DMS 273 treated with DMSO at 0.1 percent for 48 hours (cell line): ENCODE measurements at places on chromosomes 4 and X.

GRCh38 chr4:8548731-8549351 lies 31.4 kb upstream of the GPR78 start:
- DNase-seq = no peak

DNA sequence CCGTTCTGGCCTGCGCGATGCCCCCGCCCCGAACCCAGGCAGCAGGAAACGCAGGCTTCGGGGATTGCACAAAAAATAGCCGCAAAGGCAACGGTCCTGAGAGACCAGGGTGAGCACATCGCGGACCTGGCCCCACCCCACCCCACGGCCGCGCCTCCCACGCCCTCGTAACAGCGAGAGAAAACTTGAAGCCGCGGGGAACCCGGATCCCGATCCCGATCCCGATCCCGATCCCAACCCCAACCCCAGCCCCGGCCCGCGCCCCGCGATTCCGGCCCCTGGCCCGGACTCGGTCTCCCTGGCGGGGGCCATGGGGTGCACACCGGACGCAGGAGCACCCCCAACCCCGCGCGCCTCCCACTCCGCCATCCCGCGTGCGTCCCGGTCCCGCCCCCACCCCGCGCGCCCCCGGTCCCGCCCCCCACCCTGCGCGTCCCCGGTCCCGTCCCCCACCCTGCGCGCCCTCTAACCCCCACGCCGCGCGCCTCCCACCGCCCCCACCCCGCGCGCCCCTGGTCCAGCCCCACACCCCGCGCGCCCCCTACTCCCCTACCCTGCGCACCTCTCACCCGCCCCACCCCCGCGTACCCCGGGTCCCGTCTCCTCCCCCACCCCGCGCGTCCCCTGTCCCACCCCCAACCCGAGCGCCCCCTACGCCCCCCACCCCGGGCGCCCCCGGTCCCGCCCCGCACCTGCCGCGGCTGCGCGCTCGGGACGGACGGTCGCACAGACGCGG lies 29.0 kb downstream of the NOP14 start:
- DNase-seq = no peak

DNA sequence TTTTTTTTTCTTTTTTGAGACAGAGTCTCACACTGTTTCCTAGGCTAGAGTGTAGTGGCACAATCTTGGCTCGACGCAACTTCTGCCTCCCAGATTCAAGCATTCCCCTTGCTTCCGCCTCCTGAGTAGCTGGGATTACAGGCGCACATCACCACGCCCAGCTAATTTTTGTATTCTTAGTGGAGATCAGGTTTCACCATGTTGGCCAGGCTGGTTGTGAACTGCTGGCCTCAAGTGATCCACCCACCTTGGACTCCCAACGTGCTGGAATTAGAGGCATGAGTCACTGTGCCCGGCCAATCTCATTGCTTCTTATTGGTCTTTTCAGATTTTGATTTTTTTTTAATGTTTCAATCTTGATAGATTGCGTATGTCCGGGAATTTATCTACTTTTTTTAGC lies 124.4 kb downstream of the NBDY start:
- DNase-seq = no peak

DNA sequence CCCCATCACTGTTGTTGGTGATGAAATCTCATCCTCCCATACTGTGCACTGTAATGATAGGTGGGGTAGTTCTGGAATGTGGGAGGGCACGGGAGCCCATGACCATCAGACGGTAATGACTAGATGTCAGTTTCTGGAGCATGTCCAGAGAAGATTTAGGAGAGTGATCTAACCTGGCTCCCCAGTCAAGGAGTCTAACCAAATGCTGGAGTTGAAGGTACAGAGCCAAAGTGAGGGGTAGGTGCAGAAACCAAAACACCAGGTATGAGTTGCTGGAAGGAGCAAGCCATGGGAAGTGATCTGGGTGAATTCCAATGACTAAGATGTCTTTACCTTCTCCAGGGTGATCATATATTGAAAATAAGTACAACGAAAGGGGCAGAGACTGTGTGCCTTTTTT lies 296.9 kb downstream of the INPP4B start:
- no peak for DNase-seq

GRCh38 chrX:78708262-78708661 lies 39.3 kb upstream of the LPAR4 start:
- peak; percentile 4 for DNase-seq

DNA sequence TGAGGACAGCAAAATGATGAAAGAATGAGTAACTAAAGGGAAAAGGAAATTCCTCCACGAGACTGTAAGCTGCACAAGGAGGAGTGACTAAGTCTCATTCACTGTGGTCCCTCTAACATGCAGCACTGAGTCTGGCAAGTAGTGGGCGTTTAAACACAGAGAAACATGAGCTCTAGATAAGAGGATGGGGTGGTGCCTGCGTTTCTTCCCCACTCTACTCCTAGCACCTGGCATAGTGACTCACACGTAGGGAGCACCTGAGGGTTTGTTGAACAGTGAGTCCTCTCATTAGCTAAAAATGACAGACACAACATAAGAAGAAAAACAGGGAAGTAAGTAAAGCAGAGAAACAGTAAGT lies 105.8 kb upstream of the CBR4 start:
- no peak for DNase-seq

DNA sequence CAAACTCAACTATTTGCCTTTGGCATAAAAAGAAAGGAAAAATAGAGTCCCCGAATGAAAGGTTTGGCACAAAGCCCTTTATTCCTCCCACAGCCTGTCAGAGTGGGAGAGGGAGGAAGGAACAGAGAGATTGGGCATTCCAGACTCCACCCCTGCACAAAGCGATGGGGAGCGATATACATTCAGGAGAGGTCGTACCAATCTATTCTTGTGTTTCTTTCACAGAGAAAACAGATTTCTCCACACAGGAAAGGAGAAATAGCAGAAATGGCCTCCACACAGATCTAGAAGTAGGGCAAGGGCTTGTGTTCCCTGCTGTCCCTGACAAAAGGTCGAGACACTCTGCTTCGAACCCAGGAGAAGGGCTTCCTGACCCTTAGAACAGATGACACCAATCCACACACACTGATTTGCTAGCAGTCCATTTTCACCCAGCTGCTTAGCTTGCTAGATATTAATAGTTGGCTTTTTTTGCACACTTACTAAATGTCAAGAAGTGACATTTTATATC lies 197.4 kb downstream of the MAML3 start:
- DNase-seq = no peak

GRCh38 chr4:38917481-38918025 lies 49.9 kb downstream of the FAM114A1 start:
- DNase-seq = no peak

- no peak for DNase-seq
These were observed 183.5 kb downstream of the MSL3 start for GRCh38 chrX:11941571-11941970.

DNA sequence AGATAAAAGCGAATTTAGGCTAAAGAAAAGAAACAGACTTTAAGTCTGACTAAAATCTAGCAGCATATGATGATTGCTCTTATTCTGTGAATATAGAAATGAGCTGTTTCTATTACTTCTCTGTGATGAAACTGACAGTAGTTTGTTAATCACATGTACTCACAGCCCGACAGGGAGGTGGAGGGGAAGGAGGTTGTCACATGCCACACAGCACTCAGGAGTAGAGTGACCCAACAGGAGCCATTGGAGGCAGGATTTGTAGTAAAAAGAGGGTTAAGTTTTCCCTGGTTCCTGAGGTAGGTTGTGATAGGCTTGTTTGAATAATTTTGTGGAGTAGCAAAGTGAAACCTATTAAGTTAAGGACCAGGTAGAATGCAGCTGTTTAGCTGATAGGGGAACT lies 495.9 kb downstream of the CENPC start:
- no peak for DNase-seq

- no peak for DNase-seq
These were observed 11.9 kb downstream of the COPS4 start for GRCh38 chr4:83046693-83047473.

DNA sequence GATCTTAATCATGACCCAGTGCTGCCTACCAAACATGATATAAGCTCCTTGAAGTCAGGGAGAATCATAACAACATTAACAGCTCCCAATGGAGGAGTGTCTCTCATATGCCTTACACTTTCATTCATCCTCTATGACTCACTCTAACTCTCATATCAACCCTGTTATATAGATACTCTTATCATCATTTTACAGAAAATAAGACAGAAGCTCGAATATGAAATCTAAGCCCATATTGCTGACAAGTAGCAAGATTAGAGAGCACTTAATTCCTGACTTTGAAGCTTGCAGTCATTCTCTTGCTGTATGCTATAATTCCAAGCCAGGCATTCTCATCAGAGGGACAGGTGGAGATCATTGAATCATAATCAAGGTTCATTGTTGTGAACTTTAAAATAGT lies 476.7 kb upstream of the ATOH1 start:
- no peak for DNase-seq

- peak; percentile 78 for DNase-seq
These were observed 48.5 kb downstream of the FSTL5 start for GRCh38 chr4:162115333-162115732.

- no peak for DNase-seq
These were observed 666.8 kb upstream of the NDST4 start for GRCh38 chr4:115780268-115780667.

- no peak for DNase-seq
These were observed 38.4 kb upstream of the PJA1 start for GRCh38 chrX:69203638-69204037.

DNA sequence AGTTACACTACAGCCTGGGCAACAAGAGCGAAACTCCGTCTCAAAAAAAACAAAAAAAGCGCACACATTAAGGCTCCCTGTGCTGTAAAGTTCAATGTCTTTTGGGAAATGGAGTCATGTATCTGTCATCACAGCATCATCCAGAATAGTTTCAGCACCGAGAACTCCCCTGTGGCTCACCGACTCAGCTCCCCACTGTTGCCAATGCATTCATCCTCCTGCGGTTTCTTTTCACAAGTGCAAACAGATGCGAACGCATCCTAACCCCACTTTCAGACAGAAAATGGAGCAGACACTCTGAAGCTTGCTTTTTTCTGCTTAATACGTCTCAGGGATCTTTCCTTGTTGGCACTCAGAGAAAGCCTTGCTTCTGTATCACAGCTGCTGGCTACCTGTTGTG lies 13.8 kb upstream of the SH3TC1 start:
- no peak for DNase-seq

- DNase-seq = no peak
These were observed 6.5 kb downstream of the DOK7 start for GRCh38 chr4:3469386-3470243.

DNA sequence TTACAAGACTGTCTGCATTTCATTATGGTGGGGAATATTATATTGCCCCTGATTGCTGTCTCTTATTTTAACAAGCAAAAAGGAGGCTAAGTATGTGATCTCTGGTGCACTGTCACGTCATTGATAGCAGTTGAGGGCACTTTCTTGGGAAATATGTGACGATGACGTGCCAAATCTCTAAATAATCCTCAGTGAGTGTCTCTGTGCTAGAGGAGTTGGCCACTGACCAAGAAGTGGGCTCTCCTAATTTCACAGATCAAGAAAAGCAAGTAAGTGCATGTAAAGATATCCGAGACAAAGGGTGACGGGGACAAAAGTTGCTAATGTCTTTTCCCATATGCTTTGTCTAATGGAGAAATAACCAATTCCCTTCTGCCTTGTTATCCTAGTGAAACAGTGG lies 487.4 kb upstream of the TENM3 start:
- DNase-seq = no peak

GRCh38 chr4:33974270-33974669 lies 2270.0 kb downstream of the ARAP2 start:
- DNase-seq = no peak

GRCh38 chr4:20832826-20833225 lies 132.6 kb downstream of the PACRGL start:
- DNase-seq = no peak

- DNase-seq = no peak
These were observed 580.4 kb upstream of the ADGRL3 start for GRCh38 chr4:60619531-60620305.

GRCh38 chr4:128879283-128879682 lies 69.8 kb downstream of the JADE1 start:
- no peak for DNase-seq

DNA sequence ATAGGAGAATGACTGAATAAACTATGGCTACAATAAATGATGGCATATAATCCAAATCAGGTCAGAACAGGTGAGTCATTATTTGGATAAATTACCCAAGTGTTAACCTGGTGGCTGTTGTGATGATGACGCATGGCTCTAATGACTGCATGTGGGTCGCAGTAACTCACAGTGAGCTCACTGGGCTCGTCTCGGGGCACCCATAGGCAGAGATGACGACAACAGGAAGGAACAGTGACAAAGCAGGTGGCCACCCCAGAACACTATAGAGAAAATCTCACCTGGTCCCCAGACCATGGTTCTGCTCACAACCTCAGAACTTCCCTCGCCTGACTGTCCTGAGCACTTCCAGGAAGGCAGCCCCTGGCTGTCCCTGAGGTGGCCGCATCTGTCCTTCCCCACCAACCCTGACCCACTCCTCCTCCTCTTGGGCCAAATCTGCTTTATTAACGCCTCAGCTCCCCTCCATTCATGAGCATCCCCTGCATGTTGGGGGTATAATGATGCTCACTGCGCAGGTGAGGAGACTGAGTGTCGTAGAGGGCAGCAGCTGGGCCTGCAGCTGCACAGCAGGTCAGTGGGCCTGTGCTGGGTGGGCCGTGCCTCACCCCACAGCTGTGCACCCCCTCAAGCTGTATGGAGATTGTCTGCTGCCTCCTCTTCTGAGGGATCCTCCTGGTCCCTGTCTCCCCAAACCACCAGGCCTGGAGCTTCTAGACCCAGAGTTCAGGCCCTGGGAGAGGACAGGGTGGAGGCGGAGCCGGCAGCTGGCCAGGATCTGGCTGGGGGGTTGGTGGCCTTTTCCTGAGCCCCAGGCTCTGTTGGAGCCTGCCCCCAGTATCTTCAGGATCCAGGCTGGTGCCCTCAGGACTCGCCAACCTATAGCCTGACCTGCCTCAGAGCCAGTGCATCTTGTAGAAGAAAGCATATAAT lies 30.9 kb upstream of the FAM156A start:
- DNase-seq = no peak

DNA sequence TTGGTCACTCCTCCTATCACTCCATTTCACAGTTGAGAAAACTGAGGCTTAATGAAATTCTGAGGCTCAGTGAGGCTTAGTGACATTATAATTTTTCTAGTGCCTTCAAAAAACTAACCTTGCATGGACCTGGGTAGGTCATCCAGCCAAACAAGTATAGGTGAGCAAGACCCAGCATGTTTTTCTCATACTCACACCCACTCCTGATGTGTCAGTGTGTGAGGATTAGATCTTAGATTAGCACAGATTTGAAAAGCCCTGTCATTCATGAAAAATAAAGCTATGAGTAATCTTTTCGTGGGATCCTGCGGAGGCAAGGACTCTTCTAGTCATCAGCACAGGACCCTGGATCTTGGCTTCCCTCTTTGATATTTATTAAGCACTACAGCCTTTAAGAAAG lies 146.7 kb downstream of the CHIC2 start:
- no peak for DNase-seq

DNA sequence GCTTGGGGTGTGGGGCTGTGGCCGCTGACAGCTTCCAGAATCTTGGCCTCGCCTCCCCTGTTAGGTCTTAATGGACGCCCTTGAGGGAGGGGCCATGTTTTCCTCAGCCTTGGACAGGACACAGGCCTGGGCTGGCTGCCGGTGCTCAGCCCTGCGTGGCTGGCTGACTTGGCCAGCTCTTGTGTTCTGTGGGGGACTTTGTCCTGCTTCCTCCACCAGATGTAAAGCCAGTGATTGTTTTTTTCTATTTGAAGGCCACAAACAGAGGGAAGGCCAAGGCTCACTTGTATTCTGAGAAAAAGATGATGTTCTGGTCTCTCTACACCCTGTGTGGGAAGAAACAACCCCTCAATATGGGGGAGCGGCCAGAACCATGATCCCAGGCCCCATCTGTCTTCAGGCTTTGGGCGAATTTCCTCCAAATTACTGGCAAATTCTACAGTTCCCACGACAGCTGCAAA lies 71.3 kb downstream of the HTRA3 start:
- DNase-seq = no peak

- DNase-seq = no peak
These were observed at the start of gene CDS1 for GRCh38 chr4:84582988-84583875. TSS of gene CDS1 (plus strand) at chr4:84583127. CDS start at chr4:84583402, 275 bp downstream.
